ENCODE measurements at places on chromosomes 2 and 18. TPM values are rescaled to one million over a fixed set of nuclear protein-coding genes. Genes with fewer than 3 reads are reported as not detected.

DNA sequence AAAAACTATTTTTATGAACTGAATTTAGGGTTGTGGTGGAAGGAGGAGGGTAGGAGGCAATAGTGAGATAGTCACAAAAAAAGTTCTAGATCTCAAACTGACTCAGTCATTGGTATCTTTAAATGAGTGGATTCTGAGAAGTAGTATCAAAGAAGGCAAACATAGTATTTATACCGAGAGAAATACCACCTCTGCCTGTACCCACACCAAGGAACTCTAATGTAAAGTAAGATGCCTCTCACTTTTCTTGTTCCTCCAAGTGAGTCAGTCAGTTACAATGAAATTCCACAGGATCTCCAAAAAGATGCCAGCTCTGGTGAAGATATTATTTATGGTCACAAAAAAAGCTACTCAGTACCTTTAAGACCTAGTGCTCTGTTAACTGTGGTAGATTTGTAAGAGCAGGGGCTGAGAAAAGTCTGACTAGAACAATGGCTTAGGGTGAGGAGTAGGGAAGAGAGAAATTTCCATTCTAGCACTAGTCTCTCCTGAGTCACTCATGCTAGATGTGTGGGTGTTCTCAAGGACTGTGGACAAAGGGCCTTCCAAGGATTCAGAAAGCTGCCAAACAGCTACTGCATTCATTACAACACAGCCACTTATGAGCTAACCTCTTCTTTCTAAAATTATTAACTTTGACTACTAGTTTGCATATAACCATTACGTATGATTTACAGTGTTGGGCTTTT, 36.3 kb downstream of the YWHAQ start:
- H3K27ac ChIP-seq, result peak overlapping the region; percentile 0
- peaks cover 18% of the 10 kb centered on the region for H3K36me3 ChIP-seq
- H3K27me3 ChIP-seq, result no peaks in the 10 kb centered on the region
- no peak for DNase-seq
- peaks cover 15% of the 10 kb centered on the region for H3K4me1 ChIP-seq
- no peak overlapping the region for H3K4me3 ChIP-seq

- H3K36me3 ChIP-seq, result no peaks in the 10 kb centered on the region
- H3K27me3 ChIP-seq, result no peaks in the 10 kb centered on the region
- no peak overlapping the region for H3K27ac ChIP-seq
Observed at GRCh38 chr2:40740419-40740818, 288.5 kb upstream of the SLC8A1 start.

DNA sequence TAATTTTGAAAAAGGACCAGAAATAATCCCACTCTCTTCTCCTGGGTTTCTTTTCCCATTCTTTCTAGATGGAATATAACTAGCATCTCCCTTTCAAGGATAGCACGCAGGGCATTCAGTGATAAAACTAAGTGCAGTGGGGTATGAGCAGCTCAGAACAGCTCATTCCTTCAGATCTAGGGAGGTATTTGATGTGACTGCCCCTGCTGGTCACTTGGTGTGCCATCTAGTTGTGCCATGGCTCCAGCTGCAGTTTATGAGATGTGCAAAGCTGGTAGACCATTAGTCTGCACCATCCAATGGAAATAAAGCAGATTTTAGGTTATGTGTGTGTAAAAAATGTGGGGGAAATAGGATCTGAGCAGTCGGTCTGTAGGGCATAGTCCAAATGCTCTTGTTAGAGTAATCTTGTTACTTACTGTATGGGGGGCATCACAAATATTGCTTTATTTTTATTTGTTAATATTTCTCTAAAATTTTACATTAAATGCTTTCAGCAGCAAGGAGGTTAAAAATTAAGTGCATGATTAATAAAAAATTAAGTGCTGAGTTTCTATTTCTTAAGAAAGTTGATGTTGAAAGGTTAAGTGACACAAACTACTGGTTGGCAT, 38.9 kb downstream of the CTAGE1 start:
- H3K27ac ChIP-seq, result no peak overlapping the region
- H3K27me3 ChIP-seq, result no peaks in the 10 kb centered on the region
- H3K4me1 ChIP-seq, result no peaks in the 10 kb centered on the region
- peak; percentile 7 for DNase-seq
- H3K4me3 ChIP-seq, result no peak overlapping the region
- no peaks in the 10 kb centered on the region for H3K36me3 ChIP-seq

DNA sequence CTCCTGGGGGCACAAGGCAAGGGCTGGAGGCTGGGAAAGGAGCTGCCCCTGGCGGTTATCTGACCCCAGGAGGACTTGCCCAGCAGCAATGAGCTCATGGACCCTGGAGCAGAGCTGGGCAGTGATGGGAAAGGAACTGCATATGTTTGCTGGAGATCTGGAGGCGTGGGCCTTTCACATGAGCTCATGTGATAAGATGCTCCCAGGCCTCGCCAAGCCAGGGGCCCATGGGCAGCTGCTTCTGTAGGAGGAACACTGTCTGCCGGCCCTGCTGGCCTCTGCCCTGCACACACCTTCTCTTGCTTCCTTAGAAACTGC, 9.0 kb upstream of the NPPC start:
- H3K27me3 ChIP-seq, result peaks cover 8% of the 10 kb centered on the region
- no peak for DNase-seq
- H3K27ac ChIP-seq, result no peak overlapping the region
- H3K36me3 ChIP-seq, result no peaks in the 10 kb centered on the region
- H3K4me1 ChIP-seq, result no peaks in the 10 kb centered on the region
- no peak overlapping the region for H3K4me3 ChIP-seq

- DNase-seq, result no peak
- no peaks in the 10 kb centered on the region for H3K4me1 ChIP-seq
- H3K4me3 ChIP-seq, result no peak overlapping the region
- H3K27ac ChIP-seq, result no peak overlapping the region
- H3K27me3 ChIP-seq, result peaks cover 4% of the 10 kb centered on the region
- peaks cover 9% of the 10 kb centered on the region for H3K36me3 ChIP-seq
Observed at GRCh38 chr18:80046011-80046410, 11.8 kb downstream of the RBFA start.

DNA sequence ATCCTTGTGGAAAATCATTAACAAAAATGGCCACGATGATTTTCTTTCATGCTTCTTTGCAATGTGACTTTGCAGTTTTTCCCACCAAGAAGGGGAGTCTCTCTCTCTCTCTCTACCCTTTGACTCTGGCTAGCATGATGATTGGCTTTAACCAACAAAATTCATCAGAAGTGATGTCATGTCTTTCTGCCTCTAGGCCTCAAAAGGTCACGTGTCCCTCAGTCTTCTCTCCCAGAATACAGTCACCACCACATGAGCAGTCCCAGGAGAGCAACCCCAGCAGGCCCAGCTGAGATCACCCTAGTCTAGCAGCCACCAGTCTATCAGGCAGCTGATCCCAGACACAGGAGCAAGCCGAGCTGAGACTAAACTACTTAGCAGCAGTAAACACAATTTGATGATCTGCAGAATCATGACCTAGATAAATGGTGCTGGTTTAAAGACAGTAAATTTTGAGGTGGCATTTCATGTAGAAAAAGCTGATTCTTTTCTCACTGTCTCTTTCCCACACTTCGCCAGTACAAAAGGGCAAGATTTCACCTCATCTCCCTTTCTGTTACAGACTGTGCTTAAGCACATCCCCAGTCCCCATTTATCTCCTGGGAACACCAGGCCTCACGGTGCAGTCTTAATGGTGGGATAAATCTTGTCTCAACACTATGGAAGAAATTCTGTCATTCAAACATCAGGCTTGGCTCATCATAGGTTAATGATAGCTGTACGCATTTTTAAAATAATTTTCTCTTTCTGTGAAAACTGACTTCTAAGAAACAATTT, 132.7 kb downstream of the SCG2 start:
- no peak overlapping the region for H3K27ac ChIP-seq
- no peaks in the 10 kb centered on the region for H3K36me3 ChIP-seq
- no peak for DNase-seq
- no peaks in the 10 kb centered on the region for H3K4me1 ChIP-seq

DNA sequence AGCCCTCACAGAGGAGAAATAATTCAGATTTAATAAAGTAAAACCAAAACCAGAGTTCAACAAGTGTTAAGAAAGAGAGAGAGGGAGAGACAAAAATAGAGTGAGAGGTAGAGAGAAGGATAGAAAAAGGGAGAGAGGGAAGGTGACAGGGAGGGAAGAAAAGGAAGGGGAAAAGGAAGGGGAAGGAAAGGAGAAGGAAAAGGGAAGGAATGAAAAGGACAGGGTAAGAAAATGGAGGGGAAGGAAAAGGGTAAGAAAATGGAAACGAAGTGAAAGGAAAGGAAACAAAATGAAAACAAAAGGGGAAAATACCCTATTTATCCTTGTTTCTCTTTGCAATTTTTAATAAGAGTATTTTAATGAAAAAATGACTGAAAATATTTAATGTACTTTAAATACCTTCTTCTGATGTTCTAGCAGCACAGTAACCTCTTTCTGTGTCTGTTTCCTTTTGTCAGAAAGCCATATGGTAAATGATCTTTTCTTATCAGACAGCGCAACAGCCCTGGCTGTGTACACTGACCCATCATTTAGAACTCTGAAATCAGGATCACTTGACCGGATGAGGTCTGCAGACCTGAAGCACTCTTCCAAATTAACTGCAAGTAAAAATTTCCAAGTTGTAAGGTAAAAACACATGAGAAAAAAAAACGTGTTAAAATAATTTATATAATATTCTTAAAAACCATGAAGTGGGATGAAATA, 11.8 kb downstream of the DSC3 start:
- no peak for DNase-seq
- no peak overlapping the region for H3K27ac ChIP-seq
- no peaks in the 10 kb centered on the region for H3K27me3 ChIP-seq
- no peaks in the 10 kb centered on the region for H3K36me3 ChIP-seq
- H3K4me1 ChIP-seq, result no peaks in the 10 kb centered on the region
- H3K4me3 ChIP-seq, result no peak overlapping the region

DNA sequence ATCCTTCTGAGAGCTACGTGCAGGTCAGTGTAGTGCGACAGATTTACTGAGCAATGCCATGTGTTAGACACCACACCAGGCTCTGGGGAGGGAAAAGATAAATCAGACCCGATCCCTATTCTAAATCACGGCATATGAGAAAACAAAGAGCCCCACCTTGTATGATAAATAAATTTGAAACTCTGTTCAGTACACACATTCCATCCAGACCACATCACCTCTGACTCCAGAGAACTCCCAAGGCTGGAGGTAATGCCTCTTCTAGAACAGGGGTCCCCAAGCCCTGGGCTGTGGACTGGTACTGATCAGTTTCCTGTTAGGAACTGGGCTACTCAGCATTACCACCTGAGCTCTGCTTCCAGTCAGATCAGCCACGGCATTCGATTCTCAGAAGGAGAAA, 77.3 kb downstream of the QPCT start:
- no peak overlapping the region for H3K4me3 ChIP-seq
- no peak overlapping the region for H3K27ac ChIP-seq
- H3K4me1 ChIP-seq, result no peaks in the 10 kb centered on the region
- no peaks in the 10 kb centered on the region for H3K36me3 ChIP-seq
- no peaks in the 10 kb centered on the region for H3K27me3 ChIP-seq

DNA sequence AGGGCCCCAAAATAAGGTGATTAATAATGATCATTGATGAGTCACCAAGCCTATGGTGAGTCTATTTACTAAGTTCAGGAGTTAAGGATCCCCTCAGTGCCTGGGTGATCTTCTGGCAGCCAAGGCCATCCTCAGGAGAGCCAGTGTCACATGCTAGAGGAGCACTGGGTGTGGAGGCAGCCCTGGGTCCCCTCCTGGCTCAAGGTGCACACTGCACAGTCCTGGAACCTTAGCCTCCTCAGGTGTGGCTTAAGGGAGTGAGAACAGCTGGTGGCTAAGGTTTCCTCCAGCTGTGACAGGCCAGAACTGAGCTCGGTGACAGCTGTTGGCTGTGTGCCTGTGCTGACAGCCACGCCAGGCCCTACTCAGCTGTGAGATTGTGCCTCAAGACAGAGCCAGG, 52.1 kb upstream of the ACAA2 start:
- H3K4me3 ChIP-seq, result no peak overlapping the region
- no peak for DNase-seq
- H3K36me3 ChIP-seq, result no peaks in the 10 kb centered on the region
- no peaks in the 10 kb centered on the region for H3K27me3 ChIP-seq
- no peaks in the 10 kb centered on the region for H3K4me1 ChIP-seq

DNA sequence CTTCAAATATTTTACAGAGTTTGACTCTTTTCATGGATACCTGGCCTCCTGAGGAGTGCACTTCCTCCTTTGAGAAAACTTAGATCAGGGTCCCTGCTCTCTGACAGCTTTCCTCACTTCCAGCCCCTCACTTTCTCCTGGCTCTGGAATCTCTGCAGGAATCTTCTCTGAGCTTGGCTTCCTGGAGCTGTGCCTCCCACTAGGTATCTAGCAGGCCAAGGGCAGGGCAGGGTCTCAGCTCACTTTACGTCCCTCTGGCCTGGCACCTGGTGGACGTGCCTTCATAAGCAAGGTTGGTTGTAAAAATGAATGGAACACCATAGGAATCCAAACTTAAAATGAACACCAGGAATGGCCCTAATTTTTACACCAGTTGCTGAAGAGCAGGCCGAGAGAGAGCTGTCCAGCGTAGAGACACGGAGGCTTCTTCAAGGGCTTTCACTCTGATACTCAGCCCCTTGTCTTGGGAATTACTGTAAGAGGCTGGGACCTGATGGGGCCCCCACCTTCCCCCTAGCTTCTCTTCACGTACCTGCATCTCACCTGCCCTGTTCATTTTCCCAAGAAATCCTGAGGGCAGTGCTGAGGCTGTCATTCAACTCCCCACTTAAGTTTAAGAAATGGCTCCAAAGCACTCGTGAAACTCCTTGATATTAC, 426.9 kb upstream of the ID2 start:
- H3K36me3 ChIP-seq, result no peaks in the 10 kb centered on the region
- H3K27me3 ChIP-seq, result no peaks in the 10 kb centered on the region
- no peaks in the 10 kb centered on the region for H3K4me1 ChIP-seq
- H3K27ac ChIP-seq, result no peak overlapping the region

GRCh38 chr2:241965931-241966412, 96.4 kb downstream of the RTP5 start:
- H3K36me3 ChIP-seq, result no peaks in the 10 kb centered on the region
- peak overlapping the region; percentile 30 for H3K27ac ChIP-seq
- peak overlapping the region; percentile 24 for H3K4me3 ChIP-seq

GRCh38 chr2:26946841-26947784, 23.3 kb upstream of the MAPRE3 start:
- H3K4me3 ChIP-seq, result no peak overlapping the region
- H3K36me3 ChIP-seq, result no peaks in the 10 kb centered on the region
- peaks cover 59% of the 10 kb centered on the region for H3K27me3 ChIP-seq

The BMPR2 gene
- 15.2 TPM for total RNA-seq

The TMEM37 gene
- 0.60 TPM for total RNA-seq

The BOLL gene
- not detected for total RNA-seq

The TUBB6 gene
- 0.40 TPM for total RNA-seq

The SERPINB11 gene
- not detected for total RNA-seq

The REG3A gene
- total RNA-seq, result not detected
